ENCODE measurements at places on chromosomes 12 and 14.

DNA sequence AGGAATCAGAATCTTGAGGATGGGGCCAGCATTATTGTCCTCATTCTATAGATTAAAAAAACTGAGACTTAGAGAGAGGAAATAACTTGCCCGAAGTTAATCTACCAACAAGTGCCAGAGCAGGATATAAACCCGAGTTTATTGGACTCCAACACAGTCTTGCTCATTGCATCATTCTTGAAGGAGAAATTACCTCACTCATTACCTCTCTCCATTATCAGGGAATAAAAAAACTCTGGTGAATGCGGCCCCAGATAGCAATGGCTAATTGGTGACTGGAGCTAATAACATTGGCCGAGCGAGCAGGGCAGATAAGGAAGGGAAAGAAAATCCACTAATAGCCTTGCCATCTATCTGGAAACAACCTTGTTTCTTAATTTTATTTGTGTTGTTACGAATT, 24.7 kb upstream of the TMED10 start:
- DNase-seq, result no peak

- DNase-seq, result no peak
These were observed 18.3 kb downstream of the SLC17A8 start for GRCh38 chr12:100375038-100375735.

GRCh38 chr14:61965030-61965745, 203.0 kb downstream of the SNAPC1 start:
- DNase-seq, result no peak

GRCh38 chr12:57551637-57552305, 1.9 kb downstream of the KIF5A start:
- DNase-seq, result no peak

- no peak for DNase-seq
These were observed at the start of gene EFS for GRCh38 chr14:23365036-23365731. Gene EFS, minus strand, starts transcription at chr14:23365172. Its CDS starts 147 bp downstream, at chr14:23365025.
